ENCODE measurements at places on chromosomes 6 and 20.

GRCh38 chr20:22824077-22824476, 211.0 kb upstream of the SSTR4 start:
- DNase-seq, result no peak

DNA sequence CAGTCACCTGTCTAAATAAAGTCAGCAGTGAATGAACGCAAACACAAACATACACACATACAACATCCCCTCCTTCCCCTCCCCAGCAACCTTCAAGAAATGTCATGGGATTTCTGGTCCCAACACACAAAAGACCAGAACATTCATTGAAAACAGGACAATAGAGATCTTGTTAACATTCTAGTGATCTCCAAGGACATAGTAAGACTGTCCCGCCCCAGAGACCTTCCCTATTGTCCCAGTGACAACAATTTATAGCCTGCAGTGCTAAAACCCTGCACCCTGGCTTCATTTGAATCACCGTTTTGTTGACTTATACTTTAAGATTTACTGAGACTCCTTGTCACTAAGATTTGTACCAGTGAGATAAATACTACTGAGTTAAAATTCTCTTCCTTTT, 143.9 kb upstream of the NOX3 start:
- no peak for DNase-seq

GRCh38 chr20:38129248-38129865, 35.7 kb downstream of the TGM2 start:
- no peak for DNase-seq

- DNase-seq, result peak; percentile 38
Measured at GRCh38 chr20:12535316-12535715, 473.5 kb upstream of the SPTLC3 start.

DNA sequence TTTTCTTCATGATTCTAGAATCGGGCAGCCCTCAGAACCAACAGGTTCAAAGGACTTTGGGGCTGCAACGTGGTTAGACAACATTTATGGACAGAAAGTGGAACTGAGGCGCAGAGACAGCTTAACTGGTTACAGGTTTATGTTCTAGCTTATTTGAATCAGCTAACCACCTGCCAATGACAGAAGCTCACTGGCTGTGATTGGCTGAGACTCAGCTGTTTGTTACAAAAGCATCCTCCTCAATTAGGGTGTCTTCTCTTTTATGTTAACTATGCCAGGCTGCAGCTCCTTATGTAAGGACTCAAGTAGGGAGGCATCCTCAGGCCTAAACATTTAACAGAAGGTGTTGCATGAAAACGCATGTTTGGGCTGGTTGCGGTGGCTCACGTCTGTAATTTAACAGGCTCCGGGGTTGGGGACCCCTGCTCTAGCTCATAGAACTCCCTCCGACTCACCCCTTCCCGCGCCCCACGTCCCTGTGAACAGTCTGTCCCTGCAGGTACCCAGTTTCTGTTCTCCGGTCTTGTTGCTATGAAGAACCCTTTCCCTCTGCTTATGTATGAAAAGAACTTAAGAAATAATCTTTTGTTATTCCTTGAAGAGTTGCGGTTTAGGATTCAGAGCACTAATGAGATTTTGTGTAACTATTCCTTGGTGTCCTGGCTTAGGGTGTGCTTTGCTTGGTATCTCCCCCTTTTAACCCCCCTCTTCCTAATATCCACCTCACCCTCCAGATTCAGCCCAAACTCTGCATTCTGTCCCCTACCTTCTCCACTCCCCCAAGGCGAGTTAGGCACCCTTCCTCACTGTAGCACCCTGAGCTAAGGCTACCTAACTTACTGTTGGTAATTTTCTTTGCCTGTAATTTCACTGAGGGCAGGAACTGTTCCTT, 1.2 kb upstream of the TMEM181 start:
- no peak for DNase-seq

DNA sequence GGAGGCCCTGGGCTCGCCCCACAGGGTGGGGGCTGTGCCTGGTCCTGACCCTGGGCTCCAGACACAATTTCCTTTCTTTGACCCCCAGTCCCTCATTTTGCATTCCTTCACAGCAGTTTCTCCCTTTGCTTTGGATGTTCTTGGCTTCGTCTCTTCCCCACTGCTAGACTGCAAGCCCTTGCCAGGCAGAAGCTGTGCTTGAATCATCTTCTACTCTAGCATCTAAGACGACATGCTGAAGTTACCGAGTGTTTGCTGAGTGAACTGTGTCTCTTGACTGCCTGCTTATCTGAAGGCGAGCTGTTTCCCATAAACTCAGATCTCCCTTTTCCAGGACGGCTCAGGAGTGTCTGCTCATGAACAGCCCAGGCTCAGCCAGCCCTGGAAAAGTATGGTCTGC, 14.3 kb upstream of the SYNDIG1 start:
- DNase-seq, result no peak

DNA sequence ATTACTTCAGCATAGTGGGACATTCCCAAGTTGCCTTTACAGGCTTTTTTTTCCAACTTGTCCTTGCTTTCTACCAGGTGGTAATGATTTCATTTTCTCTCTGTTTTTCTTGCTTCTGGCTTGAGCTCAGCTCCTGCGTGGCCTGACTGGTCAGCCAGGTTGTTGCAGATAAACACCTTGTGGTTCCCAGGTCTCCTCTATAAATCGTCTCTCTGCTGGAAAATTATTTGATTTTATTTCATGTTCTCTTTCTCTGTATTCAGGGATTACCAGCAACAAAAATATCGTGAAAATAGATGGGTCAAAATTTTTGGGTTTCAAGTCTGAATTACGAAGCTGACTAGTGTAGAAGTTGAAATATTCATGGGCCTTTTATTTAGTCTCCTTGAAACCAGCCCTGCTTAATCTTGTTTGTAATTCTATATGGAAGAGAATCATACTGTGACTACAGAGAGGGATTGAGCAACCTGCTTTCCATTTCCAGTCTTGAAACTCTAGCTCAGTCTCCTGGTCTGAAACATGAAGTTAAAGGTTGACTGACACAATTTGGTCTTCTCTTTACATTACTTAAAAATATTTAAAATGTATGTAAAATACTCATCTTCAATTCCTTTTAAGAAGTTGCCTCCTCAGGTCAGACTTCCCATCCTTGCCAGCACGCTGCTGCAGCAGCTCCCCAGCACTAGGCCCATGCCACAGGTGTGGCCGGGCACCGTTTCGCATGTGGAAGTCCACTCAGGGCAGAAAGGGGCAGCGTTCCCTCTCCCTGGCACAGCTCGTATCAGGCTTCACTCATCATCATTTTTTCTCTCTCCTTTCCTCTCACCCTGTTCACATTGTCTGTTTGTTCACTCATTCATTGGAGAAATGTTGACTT, 7.1 kb downstream of the DUSP22 start:
- no peak for DNase-seq

- no peak for DNase-seq
Measured at GRCh38 chr20:2849529-2849928, 9.0 kb downstream of the VPS16 start.

- DNase-seq, result no peak
Measured at GRCh38 chr6:150276937-150277742, 91.7 kb upstream of the IYD start.

GRCh38 chr6:136526196-136526930, 23.9 kb downstream of the MAP7 start:
- DNase-seq, result no peak

DNA sequence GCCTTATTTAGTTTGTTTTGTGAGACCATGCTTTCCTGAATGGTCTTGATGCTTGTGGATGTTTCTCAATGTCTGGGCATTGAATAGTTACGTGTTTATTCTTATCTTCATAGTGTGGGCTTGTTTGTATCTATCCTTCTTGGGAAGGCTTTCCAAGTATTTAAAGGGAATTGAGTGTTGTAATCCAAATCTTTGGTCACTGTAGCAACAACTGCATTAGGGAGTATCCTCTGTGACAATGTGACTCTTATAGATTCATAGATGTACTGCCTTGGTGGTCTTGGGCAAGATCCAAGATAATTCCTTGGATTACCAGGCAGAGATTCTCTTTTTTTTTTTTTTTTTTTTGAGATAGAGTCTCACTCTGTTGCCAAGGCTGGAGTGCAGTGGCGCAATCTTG, 598.4 kb downstream of the CBLN4 start:
- DNase-seq, result no peak

GRCh38 chr20:32354592-32355416, 3.3 kb upstream of the ASXL1 start:
- DNase-seq, result peak; percentile 81

- DNase-seq, result no peak
Measured at GRCh38 chr6:126620719-126621118, 280.8 kb downstream of the CENPW start.

DNA sequence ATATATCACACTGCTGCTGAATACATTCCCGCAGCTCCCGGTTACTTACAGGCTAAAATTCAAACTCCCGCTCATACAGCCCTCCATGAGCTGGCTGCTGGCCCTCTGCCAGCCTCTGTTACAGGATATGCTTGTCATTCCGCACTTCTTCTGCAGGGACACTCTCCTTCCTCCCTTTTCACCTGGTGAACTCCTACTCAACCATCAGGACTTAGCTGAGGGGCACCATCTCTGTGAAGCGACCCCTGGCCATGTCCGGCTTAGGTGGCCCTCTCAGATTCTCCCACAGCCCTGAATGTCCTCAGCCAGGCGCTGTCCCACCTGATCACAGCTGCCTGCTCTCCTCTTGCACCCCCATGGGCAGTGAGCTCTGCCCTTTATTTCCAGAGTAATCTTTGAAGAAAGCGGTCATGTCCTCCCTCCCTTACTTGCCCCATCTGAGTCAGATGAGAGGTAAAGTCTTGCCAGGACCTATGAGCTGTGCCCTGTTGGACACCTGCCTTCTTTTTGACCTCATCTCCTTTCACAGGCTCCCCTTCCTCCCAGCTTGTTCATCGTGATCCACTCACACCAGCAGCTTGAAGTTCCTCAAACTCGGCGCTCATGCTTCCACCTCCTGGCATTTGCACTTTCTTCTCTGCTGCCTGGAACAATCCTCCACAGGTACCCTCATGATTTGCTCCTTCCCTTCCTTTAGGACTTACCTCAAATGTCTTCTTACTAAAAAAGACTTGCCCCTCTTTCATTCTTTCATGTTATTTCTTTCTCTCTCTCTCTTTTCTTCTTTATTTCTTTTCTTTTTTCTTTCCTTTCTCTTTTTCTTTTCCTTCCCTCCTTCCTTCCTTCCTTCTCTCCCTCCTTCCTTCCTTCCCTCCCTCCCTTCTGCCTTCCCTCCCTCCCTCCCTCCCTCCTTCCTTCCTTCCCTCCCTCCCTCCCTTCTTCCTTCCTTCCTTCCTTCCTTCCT, 5.6 kb downstream of the CYP24A1 start:
- DNase-seq, result peak; percentile 86

GRCh38 chr20:63837479-63837878, 6.4 kb upstream of the ZBTB46 start:
- DNase-seq, result no peak

DNA sequence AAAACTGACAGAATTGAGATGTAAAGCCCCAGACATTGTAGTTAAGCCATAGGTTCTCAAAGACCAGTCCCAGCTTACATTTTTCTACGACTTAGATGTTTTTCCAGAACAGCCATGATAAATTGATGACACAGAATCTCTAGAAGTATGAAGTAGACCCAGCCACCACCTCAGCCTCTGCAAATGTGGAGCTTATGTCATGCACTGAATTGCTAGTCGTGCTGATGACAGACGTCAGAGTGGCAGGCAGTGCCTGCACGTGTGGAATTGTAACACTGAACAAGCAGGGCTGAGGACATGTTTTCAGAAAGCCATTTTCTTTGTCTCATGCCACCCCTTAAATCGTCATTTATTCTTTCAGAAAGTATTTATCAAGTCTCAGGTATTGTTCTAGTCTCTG, 72.4 kb upstream of the TMEM181 start:
- DNase-seq, result no peak

DNA sequence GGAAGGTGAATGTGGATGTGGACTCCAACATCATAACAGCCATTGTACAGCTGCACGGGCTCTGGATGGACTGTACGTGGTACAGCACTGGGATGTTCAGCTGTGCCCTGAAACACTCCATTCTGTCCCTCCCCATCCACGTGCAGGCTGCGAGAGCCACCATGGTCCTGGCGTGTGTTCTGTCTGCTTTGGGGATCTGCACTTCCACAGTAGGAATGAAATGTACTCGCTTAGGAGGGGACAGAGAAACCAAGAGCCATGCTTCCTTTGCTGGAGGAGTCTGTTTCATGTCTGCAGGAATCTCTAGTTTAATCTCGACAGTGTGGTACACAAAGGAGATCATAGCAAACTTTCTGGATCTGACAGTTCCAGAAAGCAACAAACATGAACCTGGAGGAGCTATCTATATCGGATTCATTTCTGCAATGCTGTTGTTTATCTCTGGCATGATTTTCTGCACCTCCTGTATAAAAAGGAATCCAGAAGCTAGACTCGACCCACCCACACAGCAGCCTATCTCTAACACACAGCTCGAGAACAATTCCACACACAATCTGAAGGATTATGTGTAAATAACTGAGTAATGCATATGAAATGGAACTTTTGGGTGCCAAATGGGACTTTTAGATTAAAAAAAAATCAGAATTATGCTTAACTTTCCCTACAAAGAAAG, 12.1 kb downstream of the CLDN20 start:
- DNase-seq, result no peak

GRCh38 chr6:152184573-152184916, 377.1 kb downstream of the ESR1 start:
- DNase-seq, result no peak

- DNase-seq, result no peak
Measured at GRCh38 chr20:16606468-16607070, 33.3 kb upstream of the KIF16B start.

GRCh38 chr6:14440215-14440910, 322.8 kb downstream of the CD83 start:
- DNase-seq, result no peak

DNA sequence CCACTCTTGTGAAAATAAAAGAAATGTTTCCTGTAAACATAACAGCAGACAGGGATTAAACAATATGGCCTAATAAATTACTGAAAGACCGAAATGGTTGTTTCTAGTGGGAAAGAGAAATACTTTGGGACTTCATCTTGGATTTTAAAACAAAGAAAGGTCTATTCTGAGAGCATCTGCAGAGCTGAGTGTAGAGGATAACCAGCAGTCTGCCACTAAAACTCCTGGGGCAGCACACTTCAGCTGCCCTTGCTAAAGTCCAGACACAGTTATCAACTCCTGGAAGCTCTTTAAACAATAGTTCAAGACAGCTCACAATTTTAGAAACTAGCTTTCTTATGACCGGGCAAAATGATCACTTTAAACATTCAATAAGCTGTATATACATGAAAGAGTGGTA, 38.6 kb downstream of the AKIRIN2 start:
- DNase-seq, result no peak

DNA sequence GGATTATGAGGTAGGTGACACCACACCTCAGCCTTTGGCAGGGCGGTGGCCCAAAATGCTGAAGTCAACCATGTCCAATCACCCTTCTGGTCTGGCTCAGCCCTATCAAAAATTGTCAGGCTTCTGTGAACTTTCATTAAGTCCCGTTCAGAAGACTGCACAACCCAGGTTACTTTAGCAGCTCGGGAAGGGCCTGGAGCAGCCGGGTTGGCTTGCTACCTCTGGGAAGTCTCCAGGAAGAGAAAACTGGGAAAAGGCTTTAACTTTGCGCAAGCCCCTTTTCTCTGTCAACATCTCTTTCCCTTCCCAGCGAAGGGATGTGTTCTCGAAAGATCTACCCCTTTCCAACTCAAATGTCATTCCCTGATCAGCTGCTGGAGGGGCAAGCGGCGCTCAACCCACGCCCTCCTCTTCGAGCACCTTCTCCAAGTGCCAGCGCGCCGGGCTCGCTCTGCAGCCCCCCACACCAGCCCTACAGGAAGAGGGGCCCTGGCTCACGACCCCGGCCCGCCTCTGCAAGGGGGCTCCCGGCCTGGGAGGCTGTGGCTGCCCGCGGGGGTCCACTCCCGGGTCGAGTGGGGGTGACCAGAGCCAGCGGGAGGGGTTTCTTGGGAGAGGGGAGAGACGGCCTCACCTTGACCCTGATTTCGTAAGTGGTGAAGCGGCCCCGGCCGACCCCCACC, 573 bp downstream of the SNX3 start:
- peak; percentile 54 for DNase-seq
